CD4-positive, alpha-beta T cell treated with Interleukin-21 for 1 hour (primary cell): ENCODE measurements at places on chromosomes 6 and 20.

DNA sequence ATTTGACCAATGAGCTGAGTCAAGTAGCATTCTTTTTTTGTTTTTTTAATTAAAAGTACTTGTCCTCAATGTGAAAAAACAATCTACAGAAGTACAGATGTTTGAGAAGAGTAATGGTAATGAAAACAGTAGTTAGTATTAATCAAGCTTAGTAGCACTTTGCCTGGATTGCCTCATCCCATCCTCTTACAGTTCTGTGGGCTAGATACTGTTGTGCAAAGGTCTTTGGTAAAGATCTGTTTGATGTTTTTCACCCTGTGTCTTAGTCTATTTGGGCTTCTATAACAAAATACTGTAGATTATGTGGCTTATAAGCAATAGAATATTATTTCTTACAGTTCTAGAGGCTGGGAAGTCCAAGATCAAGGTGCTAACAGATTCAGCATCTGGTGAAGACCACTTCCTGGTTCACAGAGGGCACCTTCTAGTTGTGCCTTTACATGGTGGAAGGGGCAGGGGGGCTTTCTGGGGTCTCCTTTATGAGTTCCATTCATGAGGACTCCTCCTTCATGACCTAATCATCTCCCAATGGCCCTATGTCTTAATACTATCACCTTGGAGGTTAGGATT is 84.3 kb downstream of the SHLD1 start:
- DNase-seq, result no peak

DNA sequence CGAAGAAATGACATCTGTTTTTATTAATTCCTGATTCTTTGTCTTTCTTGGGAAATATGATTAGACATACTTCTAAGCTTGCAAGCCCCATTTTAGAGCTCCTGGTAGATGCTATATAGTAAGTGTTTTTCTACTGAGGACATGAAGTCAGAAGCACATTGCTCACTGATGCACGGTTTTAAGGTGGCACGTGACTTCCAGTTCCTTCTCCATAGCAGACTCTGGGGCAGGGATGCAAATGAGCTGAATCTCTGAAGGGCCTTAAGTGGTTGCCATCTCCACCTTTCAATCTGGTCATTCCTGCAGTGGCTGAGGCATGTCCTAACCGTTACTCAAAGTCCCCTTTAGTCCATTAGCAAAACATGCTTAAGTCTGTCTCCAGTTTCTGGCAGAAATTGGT is 421.2 kb upstream of the HTR1E start:
- DNase-seq, result no peak

DNA sequence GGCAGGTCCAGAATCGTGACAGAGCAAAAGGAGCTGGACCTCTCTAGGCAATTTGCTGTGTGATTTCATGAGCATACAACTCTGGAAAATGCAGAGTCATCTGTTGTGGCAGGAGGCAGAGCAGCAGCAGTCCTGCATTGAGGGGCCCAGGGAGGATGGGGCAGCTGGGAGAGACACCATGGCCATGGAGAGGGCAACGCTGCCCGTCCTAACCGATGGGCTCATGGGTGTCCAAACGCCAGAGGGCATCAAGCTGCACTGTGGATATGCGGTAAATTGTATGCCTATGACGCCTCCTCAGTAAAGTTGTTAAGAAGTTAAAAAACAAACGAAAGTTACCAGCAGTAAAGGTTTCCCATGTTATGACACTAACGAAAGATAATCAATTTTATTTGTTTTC is 42.2 kb upstream of the DACT2 start:
- DNase-seq, result no peak

DNA sequence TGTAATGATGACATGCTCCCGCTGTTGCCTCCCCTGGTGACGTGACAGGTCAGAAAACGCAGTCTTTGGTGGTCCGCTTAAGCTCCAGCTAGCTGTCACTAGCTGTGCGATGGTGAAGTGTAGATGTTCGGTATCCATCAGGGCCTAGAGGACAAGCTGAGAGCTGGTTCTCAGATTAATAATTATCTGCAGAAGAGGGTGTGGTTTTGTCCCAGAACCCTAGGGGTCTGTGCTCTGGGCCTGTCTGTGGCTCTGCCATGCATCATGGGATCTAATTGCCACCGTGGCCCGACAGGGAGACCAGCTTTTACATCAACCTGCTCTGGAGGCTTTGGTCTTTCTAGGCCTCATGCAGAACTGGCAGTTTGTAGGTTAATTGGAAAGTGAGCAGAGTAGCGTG is 34.1 kb downstream of the ERMARD start:
- no peak for DNase-seq
